Pulmonary artery endothelial cell (primary cell): ENCODE measurements at places on chromosomes 2 and 18. TPM values are rescaled to one million over a fixed set of nuclear protein-coding genes. Genes with fewer than 3 reads are reported as not detected.

Gene TRIM43
- not detected in 2 replicates for total RNA-seq

Gene NEB
- total RNA-seq: 0.40 and 0.92 TPM in 2 replicates

DNA sequence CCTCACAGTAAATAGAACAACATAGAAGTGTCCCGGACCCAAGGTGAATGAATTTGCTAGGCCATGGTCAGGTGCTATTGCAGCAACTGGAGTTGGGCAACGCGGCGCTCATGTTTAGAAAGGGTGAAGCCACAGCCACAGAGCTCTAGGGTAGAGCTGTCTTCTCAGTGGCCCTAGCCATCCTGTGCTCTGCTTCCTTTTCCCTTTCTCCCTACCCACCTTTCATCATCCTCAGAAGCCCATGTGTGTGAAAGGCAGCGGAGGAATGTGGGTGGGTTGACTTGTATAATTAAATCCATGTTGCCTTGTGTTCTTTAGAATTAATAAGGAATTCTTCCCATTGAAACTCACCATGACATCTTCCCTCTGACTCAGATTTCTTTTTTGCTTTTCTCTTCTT is 336.7 kb downstream of the OSR1 start:
- no peak for DNase-seq

- DNase-seq: no peak
These were observed 143.1 kb downstream of the FAM161A start for GRCh38 chr2:61710711-61711110.
